ENCODE measurements at places on chromosomes 2 and 18.

DNA sequence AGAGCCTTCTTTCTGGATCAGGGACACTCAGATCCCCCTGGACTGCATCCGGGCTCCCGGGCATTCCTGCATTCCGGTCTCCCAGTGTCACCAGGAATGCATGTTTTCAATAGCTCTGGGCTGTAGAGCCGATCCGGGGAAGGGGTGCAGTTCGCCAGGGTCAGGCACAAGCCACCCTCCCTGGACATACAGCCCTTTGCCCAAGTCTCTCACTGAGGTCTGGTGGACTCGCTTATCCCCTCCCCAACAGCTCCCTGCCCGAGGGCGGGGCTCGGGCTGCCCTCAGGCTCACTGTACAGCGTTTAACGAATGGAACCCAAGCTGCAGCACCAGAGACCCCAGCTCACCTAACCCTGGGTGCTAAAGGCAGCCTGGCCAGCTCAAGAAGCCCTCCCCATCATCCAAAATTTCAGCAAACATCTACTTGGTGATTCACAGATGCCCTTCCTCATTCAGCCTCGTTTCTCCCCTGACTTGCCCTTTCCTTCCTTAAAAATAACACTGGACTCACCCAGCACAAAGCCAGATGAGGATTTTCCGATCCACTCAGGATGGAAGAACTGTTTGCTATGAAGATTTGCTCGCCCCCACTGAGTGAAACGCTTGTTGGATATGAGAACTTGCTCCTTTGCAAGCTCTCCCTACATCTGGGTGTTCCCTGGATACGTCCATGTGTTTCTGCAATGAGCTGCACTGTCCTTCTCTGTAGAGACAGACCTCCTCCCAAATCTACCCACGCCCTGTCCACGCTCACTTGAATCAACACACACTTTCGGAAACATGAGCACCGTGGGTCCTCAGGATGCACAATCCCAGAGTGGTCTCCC lies 58.1 kb downstream of the PXDN start:
- DNase-seq, result no peak

DNA sequence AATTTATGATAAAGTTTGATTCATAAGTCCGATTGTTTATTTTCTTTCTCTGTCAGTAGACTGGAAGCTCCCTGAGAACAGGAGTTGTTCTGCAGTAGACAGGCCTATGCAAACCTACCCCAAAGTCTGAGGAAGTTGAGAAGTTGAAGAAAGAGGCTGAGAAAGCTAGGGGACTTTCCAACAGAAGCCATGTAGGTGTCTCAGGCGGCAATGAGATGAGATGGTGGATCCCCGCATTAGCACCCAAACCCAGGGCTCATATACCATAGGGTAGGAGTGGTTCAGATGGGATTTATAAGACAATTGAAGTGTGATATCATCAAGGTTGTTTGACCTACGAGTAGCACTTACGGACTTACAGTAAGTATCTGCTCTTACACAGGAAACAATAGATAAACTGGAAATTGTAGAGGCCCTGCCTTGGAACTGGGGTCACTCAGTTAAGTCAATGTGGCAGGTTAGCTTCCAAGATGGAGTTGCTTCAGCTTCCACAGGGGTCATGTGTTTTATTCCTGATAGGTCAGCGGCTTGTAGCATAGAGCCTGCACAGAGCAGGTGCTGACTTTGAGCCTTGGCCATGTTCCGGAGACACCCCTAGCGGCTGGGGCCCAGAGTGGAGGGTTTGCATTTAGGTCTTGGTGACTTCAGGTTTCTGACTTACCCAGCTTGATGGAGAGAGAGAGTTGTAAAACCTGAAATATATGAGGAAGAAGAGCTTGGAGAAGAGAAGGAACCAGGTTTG lies 2.3 kb upstream of the PSD4 start:
- no peak for DNase-seq

DNA sequence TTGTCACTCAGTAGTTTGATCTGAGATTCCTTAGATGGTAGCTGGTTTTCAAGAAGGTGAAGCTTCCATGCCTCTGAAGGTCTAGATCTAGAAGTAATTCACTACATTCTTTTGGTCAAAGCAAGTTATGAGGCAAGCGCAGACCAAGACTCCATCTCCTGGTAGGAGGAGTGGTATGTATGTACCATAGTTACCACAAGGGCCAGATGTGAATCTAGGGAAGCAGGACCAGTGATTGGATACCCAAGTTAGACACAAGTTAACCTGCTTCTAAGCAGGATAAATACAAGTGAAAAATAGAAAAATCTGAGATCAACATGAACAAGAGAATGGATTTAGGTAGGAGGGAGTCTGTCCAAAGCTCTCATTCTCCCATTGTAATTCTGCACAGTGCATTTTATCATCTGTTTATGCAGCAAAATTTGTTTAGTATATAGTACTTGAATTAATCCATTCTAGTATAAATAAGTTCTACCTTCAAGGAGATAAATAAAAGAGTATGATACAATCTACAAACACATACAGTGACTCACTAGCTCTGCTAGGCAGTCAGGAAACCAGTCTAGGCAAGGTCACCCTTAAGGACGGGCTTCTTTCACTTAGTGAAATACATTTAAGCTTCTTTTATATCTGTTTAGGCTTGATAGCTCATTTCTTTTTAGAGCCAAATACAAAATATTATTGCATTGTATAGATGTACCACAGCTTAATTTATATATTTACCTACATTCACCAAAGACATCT lies 14.2 kb upstream of the DOCK10 start:
- DNase-seq, result no peak

GRCh38 chr2:240879105-240879504 lies 10.5 kb downstream of the AGXT start:
- no peak for DNase-seq

- no peak for DNase-seq
Observed at GRCh38 chr18:74234326-74235171, 57.2 kb downstream of the CYB5A start.

- DNase-seq, result no peak
Observed at GRCh38 chr2:190657474-190658255, 8.8 kb downstream of the NAB1 start.

GRCh38 chr2:152410165-152410597 lies 75.2 kb downstream of the FMNL2 start:
- DNase-seq, result no peak

- no peak for DNase-seq
Observed at GRCh38 chr18:49206717-49207116, 253.7 kb downstream of the DYM start.

GRCh38 chr2:164205347-164205746 lies 415.9 kb downstream of the GRB14 start:
- no peak for DNase-seq

GRCh38 chr2:233830111-233830802 lies 24.1 kb downstream of the HJURP start:
- no peak for DNase-seq

GRCh38 chr2:2653231-2653630 lies 322.2 kb upstream of the MYT1L start:
- no peak for DNase-seq

DNA sequence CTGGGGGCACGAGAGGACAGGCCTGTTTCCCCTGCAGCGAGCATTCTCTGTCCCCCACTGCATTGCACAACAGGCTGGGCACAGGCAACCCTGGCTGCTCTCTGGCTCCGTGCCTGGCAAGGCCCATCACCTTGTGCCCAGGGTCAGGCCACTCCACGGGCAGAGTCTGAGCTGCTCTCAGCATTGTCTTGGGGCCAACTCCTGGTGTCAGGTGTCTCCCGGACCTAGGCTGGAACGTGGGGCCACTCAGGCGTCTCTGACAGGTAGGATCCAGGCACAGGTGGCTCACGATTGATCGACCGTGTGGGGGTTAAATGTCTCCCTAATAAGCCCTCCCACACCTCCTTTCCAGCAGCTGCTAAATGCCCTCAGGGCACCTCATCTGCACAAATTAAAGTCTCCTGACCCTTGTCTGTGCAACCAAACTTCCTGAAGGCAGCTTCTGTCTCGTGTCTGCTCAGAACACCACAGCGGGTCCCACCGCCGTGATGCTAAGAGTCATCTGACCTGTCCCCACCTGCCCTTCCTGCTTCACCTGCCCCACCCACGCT lies 66.6 kb upstream of the GPC1 start:
- DNase-seq, result no peak

GRCh38 chr18:55219823-55220222 lies 260.6 kb upstream of the CCDC68 start:
- no peak for DNase-seq

GRCh38 chr2:236954641-236955040 lies 131.0 kb upstream of the COPS8 start:
- no peak for DNase-seq

- no peak for DNase-seq
Observed at GRCh38 chr18:37107748-37108522, 279.0 kb downstream of the KIAA1328 start.

GRCh38 chr2:142290931-142291330 lies 160.1 kb upstream of the LRP1B start:
- DNase-seq, result no peak

- DNase-seq, result no peak
Observed at GRCh38 chr2:230137902-230138539, 69.3 kb upstream of the SLC16A14 start.

DNA sequence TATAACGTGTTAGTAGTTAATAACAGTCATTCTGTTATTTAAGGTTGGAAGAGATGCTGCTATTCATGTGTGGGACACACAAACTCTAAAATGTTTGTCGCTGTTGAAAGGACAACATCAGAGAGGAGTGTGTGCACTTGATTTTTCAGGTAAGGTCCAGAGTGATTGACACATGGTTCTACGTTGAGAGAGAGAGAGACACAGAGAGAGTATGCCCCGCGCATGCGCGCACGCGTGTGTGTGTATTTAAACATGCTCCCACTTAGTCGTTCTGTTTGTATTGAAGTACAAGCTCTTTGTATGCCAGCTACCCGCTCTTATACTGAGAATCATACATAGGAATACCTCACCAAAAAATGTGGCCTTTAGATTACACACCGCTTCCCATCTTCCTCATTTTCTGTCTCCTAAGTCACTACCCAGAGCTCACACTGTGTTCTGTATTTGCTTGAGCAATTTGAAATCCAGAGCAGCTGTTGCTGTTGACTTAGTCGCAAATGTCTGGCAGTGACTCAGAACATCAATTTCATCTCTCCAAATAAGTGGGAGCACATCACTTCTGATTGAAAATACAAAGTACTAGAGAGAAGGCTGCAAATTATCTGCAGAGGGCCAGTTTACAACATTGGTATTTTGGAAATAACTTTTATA lies 148.1 kb downstream of the EML6 start:
- peak; percentile 43 for DNase-seq

DNA sequence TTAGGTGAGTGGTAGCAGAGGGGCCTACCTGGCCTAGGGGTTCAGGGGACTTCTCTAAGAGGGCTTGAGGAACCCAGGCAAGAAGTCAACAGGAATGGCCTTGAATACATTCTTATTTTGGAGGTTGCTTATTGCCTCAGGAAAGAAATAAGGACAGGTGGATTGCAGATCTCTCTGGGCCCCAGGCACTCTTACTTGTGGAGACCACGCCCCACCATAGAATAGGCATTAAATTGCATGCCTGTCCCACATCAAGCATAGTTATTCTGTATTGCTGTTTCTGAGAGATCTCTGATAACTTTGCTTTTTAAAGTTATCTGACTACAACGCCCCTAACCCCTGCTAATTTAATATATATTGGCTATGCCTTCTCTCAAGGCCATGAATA lies 68.0 kb upstream of the SP3 start:
- DNase-seq, result no peak

DNA sequence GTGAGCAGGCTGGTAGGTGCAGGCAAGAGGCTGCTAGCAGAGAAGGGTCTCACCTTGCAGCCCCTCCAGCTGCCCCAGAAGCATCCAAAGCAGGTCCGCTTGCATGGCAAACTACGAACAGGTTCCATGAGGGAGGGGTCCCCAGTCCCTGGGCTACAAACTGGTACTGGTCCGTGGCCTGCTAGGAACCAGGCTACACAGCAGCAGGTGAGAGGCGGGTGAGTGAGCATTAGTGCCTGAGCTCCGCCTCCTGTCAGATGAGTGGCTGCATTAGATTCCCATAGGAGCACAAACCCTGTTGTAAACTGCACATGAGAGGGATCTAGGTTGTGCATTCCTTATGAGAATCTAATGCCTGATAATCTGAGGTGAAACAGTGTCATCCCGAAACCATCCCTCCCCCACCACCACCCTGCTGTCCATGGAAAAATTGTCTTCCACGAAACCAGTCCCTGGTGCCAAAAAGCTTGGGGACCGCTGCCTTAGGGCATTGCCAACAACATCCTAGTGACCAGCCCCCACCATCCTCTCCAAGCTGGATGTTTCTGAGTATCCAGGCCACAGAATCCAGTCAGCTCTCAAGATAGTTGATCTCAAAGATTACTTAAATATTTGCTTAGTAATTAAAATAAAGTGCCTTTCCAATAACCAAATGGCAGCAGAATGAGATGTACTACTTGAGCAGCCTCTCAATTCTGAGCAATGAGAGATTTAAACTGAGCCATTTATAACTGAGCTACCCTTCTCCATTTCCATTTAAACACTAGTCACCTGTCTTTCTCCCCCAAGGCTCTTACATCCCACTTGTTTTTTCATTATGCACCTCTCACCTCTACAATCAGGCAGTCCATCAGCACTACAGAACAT lies 32.4 kb downstream of the LRP2 start:
- no peak for DNase-seq

GRCh38 chr18:44849361-44849760 lies 168.7 kb downstream of the SETBP1 start:
- DNase-seq, result no peak

DNA sequence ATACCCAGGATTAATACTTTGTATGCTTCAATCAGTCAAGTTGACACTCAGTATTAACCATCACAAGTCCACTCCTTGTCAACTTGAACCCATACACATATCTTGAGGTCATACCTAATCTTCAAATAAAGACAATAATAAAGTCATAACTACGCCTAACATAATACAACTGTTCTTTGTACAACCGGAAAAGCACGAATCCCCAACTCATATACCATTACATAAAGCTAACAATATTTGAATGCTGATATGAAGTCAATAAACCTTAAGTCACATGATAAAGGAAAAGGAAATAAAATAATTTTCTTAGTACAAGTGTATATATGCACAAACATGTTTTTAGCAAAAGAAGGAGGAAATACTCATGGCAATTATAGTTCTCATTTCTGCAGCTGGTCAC lies 770.6 kb upstream of the GYPC start:
- DNase-seq, result no peak

DNA sequence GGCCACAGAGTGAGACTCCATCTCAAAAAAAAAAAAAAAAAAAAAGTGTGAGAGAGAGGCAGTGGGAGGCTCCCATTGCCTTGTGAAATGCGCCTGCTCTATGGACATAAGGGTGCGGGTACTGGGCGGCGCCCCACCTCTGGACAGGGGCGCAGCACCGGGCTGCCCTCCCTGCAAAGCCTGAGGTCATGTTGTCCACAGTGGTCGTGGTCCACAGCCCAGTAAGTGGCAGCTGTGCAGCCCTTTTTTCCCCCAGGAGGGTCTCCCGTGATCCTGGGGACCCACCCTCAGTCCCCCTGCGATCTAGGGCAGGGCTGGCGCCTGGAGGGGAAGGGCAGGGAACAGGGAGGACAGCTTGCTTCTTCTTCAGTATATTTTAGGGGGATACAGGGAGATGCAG lies 37.8 kb downstream of the LPIN1 start:
- no peak for DNase-seq

DNA sequence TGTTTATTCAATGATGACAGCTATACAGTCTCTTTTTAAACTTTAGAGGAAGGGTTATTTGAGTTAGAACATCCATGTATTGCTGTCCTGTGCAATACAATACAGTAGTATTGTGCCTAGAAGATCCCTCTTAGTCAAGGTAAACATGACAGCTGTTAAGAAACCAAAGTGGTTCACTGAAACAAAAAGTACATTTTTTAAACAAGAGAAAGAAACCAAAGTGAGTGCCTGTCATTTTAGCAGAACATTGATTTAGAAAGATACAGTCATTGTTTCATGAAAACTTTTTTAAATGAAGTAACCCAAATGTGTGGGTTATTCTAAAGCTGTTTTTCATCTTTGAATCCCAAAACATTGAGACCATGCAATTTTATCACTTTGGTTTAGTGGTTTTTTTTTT lies 15.5 kb downstream of the ITPRID2 start:
- no peak for DNase-seq
